ENCODE measurements at places on chromosomes 12 and 14.

GRCh38 chr12:12958886-12959285 is 6.9 kb upstream of the GPRC5D start:
- no peak for DNase-seq

DNA sequence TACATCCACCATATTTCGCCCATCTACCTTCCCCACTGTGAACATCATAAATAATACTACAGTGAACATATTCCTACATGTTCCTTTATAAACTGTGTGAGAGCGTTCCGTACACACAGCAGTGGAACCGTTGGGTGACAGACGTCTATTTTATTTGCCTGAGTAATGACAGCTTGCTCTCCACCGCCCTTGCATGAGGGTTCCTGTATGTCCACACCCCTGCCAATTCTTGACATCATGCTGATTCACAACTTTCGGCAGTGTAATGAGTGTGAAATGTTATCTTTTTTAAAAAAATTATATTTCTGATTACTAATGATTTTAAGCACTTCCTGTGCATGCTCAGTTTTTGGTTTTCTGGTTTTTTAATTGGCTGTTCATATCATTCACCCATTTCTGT is 4.3 kb upstream of the RAD52 start:
- DNase-seq, result no peak

- DNase-seq, result no peak
Measured at GRCh38 chr14:61644175-61644574, 51.1 kb upstream of the HIF1A start.

- no peak for DNase-seq
Measured at GRCh38 chr14:76191297-76191696, 39.6 kb downstream of the GPATCH2L start.
